Prostate gland (tissue), 2 donors: ENCODE measurements at places on chromosomes 5 and 9. TPM values are rescaled to one million over a fixed set of nuclear protein-coding genes. Genes with fewer than 3 reads are reported as not detected.

DNA sequence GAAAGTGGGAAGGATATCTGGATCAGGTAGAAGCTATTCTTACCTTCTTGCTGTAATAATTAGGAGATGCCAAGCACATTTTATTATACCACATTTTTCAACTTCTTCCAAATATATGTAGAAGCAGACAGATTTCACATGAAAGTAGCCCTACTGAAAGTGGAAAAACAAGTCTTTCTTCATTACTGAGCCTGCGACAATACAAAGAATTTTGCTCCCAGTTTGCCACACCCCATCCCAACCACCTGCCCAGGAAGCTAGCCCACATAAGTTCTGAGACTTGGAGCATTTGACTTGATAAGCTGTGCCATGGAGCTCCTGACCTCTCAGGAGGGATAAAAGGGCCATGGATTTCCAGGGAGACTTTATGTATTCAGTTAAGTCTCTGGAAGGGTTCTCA is 249.1 kb upstream of the ADCY2 start:
- DNase-seq = no peak

SLC34A1 gene
- total RNA-seq = not detected

- no peak for DNase-seq
Observed at GRCh38 chr5:125584140-125584520, 837.7 kb upstream of the ZNF608 start.

CENPH gene
- 5.3 TPM for total RNA-seq

HRH2 gene
- 0.55 TPM for total RNA-seq

- no peak for DNase-seq
Observed at GRCh38 chr9:21660976-21661375, 141.5 kb upstream of the MTAP start.

DNA sequence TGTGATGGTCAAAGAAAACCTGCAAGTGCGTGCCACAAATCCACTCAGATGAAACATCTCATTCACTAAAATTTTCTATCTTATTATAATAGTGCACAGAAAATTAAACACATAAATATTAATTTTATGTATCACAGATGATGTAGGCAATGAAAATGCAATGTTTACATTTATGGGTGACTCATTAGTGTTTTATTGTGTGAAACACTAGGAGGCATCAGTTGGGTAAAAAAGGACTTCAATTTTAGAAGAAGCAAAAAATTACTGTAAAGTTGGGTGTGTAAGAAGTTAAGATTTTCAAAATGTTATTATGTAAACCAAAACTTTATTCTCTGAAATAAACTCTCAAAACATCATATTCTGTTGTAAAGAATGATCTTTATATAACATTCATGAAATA is 4.0 kb downstream of the MEF2C start:
- no peak for DNase-seq

- no peak for DNase-seq
Observed at GRCh38 chr9:22031655-22032411, 22.7 kb upstream of the CDKN2B start.

TEX48 gene
- not detected for total RNA-seq

GRCh38 chr5:40489421-40489820 is 190.3 kb upstream of the PTGER4 start:
- DNase-seq = no peak

- DNase-seq = no peak
Observed at GRCh38 chr9:86766912-86767311, 180.4 kb downstream of the GAS1 start.

GRCh38 chr5:166117072-166118066 is 2174.1 kb upstream of the WWC1 start:
- no peak for DNase-seq

GRCh38 chr5:149380466-149381121 is 1.5 kb upstream of the IL17B start:
- DNase-seq = no peak

- no peak for DNase-seq
Observed at GRCh38 chr5:7492371-7492770, 96.4 kb downstream of the ADCY2 start.

DNA sequence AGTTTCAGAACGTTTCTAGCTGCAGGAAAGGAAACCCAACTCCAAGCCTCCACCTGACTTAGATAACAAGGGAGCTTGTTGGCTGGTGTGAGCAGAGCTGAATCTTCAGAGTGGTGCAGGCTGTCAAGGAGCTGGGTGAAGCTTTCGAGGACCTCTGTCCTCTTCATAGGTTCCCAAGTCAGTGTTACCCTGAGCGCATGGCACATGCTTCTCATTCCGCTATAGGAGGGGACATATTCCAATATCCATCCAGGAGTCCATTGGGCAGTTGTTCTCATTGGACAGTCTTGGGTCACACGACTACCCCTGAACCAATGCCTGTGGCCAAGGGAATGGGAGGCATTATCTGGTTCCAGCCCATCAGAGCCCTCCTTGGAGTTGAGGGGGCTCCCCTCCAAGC is 50.3 kb downstream of the DUSP1 start:
- DNase-seq = no peak

DNA sequence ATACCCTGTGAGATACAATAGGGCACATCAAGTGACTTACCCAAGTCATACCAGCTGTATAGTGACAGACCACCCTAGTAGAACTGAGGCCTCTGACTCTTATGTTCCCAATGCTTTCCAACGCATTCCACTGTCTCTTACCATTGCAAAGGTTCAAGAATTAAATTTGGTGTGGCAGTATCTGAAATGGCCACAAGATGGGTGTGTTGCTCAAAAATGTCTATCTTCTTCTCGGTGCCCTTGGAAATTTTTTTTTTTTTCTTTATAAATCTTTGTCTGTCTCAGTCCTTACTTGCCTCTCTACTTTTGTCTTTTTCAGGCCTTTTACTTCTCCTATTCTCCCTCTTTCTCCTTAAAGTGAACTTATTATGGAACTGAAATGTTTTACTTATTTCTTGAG is 48.4 kb downstream of the GPR21 start:
- no peak for DNase-seq

DNA sequence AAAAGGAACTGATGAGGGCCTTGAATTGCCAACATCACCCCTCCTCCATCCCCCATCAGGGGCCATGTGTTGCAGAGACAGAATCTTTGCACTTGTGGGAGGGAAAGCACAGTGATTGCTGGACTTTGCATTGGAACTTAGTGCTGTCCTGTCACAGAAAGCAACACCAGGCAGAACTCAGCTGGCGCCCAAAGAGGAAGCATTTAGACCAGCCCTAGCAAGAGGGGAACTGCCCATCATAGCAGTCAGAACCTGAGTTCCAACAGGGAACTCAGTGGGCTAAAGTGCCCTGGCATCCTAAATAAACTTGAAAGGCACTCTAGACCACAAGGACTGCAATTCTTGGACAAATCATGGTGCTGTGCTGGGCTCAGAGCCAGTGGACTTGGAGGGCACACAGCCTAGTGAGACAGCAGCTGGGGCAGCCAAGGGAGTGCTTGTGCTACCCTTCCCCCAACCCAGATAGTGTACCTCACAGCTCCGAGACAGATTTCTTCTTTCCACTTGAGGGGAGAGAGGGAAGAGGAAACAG is 128.1 kb downstream of the ACTL7B start:
- DNase-seq = no peak

DNA sequence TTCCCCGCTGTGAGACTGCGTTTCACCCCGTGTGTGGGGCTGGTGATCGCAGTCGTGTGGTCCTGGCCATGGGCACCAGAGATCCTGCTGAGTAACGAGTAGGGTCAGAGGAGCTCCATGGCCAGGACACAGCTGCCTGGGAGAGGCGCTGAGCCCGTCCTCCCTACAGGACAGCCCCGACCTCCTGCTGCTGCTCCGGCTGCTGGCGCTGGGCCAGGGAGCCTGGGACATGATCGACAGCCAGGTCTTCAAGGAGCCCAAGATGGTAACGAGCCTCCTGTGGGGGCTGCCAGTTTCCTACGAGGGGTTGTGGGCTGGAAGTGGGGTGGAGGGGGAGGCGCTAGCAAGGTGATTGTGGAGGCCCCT is 11.0 kb downstream of the NELFB start:
- DNase-seq = no peak

UBAP1 gene
- 72.2 TPM for total RNA-seq

- no peak for DNase-seq
Observed at GRCh38 chr5:62340392-62340791, 34.4 kb downstream of the KIF2A start.

DNA sequence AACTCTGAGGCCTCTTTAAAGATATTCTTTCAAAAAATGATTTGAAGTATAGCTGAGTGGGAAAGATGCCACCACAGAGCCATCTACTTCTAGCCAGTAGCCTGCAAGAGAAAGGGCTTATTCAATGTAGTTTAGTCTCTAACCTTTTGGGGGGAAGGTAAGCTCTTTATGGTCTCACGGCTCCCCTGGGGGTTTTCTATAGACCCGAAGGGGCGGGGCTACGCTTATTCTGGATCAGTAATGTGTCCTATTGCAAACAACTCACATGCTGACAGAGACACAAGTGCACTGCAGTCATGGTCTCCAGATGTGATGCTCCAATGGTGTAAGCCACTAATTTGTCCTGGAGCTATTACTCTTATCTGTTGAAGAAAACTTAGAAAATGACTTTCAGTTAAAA is 53.4 kb upstream of the RPS23 start:
- DNase-seq = no peak

- DNase-seq = no peak
Observed at GRCh38 chr5:112906637-112907036, 15.4 kb downstream of the REEP5 start.

GRCh38 chr9:108889649-108890067 is 27.6 kb downstream of the ACTL7A start:
- DNase-seq = no peak

GRCh38 chr5:56480705-56481427 is 247.7 kb upstream of the ANKRD55 start:
- DNase-seq = peak; percentile 27

DNA sequence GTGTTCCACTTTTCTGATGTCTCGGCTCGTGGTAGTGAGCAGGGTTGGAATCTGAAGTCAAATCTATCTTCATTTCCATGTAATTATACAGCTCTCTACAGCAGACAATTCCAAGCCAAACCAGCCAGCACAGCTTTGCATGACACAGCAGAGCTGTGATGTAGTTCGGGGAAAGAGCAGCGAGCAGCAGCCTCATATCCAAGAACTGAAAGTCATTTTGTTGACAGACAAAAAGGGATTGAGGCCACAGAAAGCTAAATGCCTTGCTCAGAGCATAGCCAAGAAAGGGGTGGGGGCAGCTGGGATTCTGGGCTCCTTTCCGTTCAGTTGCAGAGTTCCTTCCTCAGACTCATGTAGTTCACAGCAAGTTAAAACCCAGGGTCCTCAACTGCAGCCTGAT is 32.1 kb downstream of the LCP2 start:
- DNase-seq = no peak
